ENCODE measurements at places on chromosomes 2 and 18.

GRCh38 chr2:180110469-180110868, 103.4 kb upstream of the CWC22 start:
- DNase-seq: peak; percentile 82

- DNase-seq: peak; percentile 2
These were observed 744.0 kb downstream of the ADCYAP1 start for GRCh38 chr18:1648712-1649111.

GRCh38 chr2:119472749-119473148, 41.1 kb downstream of the TMEM37 start:
- no peak for DNase-seq

- DNase-seq: no peak
These were observed 15.3 kb downstream of the TET3 start for GRCh38 chr2:73999881-74000597.
